ENCODE measurements at places on chromosomes 13 and 19. TPM values are rescaled to one million over a fixed set of nuclear protein-coding genes. Genes with fewer than 3 reads are reported as not detected.

DNA sequence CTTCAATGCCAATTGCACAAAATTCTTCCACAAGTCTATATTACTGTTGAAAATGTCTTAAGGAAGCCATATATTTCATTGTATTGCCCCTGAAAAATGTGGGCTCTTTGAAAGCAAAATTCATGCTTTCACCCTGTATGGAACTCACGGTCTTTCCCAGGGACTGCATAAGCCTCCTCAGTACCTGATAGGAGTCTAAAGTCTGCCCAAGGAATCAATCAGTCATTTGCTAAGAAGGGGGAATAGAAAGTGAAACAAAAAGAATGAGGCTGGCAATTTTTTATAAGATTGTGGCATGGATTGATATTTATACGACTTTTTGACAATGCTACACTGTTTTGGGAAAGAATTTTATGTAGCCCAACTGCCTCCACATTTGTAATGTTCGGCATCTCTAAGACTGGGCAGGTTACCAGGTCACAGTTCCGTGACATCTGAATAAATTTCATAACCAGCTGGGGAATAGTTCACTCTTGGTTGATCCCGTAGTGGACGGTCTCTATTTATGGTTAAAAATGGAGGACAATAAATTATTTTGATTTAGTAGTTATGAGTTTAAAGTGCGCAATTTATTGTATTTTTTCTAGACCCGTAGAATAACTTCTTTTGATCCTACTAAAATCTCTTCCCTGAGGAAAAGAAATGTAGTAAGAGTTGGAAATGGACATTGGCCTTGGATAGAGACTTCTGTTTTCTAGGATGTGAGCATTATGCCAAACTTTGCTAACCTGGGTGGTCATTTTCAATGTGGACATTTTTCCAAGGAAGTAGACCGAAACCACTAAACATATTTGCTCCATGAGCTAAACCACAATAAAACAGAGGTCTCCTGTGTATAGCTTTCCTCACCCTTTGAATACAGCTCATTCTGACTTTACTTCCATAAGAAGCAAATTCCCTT lies 1585.4 kb downstream of the EFNB2 start:
- peak; percentile 63 for DNase-seq

DNA sequence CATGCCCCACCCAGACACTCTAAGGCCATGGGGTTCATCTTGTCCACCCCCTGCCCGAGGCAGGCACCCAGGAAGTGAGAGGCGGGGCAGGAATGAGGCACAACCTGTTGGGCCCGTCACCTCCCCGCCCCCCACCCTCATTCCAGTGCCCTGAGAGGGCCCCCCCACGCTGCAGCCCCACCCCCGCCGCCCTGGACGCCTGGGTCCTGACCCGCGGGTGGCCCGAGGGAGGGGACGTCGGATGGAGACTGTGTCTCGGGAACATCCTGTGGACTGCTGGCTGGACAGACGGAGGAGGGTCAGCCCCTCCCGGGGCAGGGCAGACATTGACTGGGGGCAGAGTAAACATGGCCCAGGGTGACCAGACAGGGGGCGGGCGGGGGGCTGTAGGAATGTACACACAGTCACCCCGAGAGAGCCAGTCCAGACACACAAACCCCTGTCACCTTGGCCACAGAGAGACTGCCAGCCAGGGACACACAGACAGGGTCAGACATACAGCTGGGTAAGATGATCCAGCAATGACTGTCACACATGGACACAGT lies 7.4 kb upstream of the JUNB start:
- DNase-seq, result peak; percentile 93

DNA sequence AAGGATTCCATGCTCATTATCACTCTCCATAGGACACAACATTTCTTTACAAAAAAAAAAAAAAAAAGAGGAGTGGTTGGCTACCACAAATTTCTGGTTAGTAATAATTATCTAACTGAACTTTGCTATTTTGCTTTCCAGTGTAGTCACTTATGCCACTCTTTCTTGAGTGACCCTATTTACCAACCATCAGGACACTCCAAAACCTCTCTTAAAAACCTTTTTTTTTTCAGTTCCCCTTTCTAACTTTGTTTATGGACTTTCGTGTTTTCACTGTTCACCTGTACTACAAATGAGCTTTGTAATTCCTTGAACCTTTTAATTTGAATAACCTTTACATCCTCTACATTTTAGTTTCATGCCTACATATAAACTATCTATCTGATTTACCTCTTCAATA lies 686.5 kb upstream of the PCDH9 start:
- DNase-seq, result no peak

The NEK3 gene
- total RNA-seq, result 21.1 TPM

The ZNF728 gene
- 1.9 TPM for total RNA-seq

Measured in kidney (tissue), 22 donors.